NCI-H187 (cell line): ENCODE measurements at places on chromosomes 6 and 20.

- peak; percentile 49 for DNase-seq
Observed at GRCh38 chr20:48791014-48791413, 36.8 kb downstream of the PREX1 start.

GRCh38 chr6:140601021-140601808, 1226.8 kb upstream of the CITED2 start:
- no peak for DNase-seq

DNA sequence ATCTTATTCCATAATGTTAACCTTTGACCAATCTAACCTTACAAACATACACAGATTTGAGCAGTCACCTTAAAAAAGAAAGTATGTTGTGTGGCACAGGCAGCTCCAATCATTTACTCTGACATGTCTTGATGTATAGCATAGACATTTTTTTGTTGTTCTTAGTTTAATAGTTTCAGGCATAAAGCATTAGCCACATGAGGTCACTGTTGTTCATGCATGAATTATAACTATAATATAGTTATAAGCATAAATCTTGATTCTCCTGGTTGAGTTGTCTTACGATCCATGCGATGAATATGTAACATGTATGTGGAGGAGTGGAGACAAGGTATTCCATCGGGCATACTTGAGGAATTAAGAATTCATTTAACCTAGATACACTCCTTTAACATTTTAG, 26.1 kb upstream of the NKAIN2 start:
- no peak for DNase-seq

DNA sequence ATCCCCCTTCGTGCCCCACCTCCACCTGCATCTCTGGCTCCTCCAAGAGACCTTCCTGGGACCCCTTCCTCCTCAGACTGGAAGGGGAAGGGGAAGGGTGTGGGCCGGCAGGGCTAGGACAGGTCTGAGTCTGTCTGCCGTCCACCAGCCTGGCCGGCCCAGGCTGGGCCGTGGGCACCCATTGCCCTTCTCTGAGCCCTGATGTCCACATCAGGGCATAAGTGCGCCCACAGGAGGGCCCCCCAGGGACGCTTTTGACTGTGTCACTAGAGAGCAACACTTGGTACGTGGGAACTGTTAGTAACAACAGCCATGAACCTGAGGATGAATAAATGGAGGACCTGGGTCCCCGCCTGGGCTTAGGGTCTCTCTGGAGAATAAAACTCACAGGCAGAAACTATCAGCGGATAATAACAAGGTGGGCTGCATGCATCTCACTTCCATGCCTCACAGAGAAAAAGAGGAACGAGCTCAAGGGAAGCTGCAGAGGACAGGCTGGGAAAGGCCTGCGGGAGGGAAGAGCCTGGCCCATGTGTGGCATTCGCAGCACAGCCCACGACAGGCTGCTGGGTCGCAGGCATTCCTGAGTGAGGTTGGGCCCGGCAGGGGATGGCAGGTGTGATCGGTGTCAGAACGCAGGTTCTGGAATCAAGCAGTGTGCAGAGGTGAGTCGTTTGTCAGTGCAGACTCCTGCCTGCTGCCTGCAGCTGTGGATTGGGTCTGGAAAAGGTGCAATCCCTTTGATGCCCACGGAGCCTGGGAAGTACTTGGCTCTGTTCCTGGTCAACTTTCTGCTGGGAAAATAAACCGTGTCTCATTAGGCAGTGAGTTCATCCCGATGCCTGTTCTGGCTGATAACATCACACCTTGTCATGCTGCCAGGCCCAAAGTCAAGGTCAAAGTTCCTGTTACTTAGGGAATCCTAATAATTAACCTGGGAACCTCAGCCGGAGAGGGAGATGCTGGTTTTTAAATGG, 60.9 kb downstream of the BCAS4 start:
- no peak for DNase-seq

DNA sequence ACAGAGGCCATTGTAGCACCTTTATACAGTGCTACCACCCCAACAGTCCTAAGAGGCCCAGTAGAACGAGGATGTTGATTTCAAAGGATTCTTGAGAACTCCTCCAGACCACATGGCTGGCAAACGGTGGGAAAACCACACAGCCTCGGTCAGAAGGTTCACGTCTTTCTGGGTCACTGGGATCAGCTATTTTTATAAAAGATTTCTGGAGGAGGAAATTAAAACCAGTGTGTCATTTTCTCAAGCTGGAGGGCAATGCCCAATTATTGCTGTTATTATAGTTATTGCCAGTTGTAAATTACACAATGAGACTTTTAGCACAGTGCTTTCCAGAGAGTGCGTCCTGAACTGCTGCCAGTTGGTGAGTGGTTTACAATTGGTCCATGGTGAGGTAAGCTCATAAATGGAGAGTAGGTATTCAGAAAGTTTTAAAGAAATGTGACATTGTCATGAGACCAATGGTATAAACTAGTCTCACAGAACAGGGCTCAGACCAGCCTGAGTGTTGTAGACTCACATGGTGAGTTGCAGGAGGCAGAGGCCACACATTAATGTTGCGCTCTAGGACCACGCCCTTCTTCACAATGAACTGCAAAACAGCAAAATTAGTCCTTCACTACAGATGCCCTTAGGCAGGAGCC, 8.4 kb upstream of the PPP1R14C start:
- DNase-seq = no peak

GRCh38 chr20:50540620-50541605, 30.7 kb downstream of the PTPN1 start:
- no peak for DNase-seq

- DNase-seq = no peak
Observed at GRCh38 chr20:45337367-45338120, 10.7 kb downstream of the SDC4 start.

GRCh38 chr6:135225911-135226310, 44.8 kb downstream of the MYB start:
- DNase-seq = no peak

GRCh38 chr6:163406366-163406765, 8.2 kb upstream of the QKI start:
- no peak for DNase-seq

DNA sequence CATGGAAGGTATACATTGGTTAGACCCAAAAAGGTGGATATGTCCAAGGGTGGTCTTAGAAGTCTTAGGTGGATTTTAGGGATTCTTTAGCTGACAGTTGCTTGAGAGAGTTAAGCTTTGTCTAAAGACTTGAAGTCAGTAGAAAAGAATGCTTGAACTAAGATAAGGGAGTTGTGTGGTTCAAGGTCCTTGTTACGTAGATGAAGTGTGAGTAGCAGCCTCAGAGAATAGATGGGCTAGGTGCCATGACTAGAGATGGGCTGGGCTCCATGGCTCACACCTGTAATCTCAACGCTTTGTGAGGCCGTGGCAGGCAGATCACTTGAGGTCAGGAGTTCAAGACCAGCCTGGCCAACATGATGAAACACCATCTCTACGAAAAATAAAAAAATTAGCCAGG, 1.7 kb downstream of the SHLD1 start:
- no peak for DNase-seq

DNA sequence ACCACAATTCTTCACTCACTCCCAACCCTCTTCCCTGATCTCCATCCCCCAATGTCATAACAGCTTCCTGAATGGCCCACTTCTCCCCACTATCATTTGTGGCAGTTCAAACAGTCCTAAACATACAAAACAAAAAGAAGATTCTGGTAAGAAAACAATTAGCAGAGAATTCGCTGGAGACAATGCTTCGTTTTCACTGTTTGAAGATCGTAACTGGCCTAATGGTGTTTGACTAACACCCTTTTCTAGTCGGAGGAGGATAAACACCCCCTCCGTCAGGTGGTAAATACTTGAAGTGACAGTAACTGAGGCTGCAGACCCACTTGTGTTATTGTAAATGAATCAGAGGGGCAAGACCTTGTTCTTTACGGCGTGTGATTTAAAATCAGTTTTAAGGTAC, 3.8 kb downstream of the EYA2 start:
- no peak for DNase-seq

DNA sequence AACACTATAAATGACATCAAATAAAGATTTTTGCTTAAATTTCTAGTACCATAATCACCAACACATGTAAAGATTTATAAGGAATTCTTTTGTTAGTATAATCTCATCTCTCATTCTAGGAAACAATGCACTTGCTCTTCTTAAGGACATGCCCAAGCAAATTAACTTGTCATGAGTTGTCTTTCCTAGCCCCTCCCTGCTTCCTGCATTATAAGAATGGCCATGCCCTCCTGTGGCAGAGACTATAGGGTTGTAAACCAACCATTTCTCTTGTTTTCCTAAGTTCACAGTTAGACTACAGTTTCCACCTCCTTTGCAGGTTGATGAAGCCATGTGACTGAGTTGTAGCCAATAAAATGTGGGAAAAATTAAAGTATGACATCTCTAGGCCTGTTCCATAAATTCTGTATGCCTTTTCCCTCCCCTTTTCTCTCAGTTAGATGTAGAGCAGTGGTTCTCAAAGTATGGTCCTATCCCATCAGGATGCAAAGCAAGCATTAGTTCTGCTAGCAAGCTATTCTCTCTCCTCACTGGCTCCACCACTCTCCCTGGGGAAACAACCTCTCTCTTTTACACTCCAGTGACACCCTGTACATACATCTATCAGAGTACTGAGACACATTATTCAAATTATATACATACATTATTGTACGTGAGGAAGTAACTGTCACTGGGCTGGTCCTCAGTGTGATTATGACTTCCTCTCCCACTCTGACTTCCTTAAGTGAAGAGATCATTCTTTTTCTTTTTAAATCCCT, 295.0 kb downstream of the PKHD1 start:
- no peak for DNase-seq

DNA sequence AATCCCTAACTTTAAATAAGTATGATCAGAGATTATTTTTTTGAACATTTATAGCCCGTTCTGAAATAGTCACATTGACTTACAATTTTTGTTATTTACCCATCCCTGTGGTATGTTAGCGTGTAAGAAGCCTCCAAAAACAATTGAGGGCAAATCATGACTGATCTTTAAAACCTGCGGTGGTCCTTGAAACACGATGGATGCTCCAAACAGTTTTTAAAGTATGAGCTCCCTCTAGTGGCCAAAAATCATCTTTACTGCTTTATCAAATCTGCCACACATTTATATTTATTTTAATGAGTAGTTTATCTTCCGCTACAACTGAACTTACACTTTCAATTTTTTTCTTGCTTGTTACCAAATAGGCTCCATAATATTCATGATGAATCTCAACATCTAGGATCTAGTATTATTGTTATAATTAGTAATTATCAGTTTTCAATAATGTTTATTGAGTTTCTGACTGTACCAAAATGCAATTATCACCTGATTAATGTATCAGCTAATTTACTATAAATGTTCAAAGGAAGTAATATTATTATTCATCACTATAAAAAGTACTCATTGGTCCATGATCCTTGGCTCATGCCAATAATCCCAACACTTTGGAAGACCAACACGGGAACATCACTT, 52.2 kb downstream of the MARCKS start:
- DNase-seq = peak; percentile 14

- DNase-seq = no peak
Observed at GRCh38 chr20:40961686-40962640, 66.7 kb upstream of the TOP1 start.

DNA sequence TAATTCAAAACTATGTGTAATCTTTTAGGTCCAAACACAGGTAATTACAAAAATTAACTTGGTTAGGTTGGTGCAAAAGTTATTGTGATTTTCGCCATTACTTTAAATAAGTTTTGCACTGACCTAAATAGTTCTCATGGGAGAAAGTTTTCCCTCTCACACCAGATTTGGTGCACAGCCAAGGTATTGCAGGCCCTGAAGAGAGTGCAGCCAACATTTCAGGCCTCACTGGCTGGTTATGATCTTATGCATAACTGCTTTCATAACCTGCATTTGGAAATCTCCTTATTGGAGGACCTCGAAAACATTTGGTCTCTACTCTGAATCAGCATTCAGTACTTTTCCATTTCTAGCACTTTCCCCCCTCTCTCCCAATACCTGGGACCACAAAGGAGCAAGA, 993.1 kb upstream of the MANEA start:
- DNase-seq = no peak

DNA sequence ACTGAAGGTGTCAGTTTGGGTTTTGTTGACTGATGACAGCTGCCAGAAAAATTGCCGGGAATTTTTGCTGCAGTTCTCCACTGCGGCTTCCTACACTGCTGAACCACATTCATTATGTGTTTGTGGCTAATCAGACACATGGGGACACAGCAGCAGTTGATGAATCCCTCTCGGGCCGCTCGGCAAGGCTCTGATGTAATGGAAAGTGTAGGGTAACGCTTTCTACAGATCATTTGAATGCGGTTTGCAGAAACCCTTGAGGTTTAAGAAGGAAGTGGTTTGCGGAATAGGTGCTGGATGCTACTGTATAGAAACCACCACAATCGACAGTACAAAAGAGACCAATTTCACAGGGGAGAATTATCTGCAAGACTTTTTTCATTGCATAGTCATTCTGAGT, 138.7 kb upstream of the SASH1 start:
- DNase-seq = no peak
